ENCODE measurements at places on chromosomes 16 and 17. TPM values are rescaled to one million over a fixed set of nuclear protein-coding genes. Genes with fewer than 3 reads are reported as not detected.

The BRICD5 gene
- 4.1 TPM for total RNA-seq

The PSMD12 gene
- total RNA-seq, result 28.3 TPM

The KRTAP4-9 gene
- total RNA-seq, result not detected

The TBC1D3 gene
- total RNA-seq, result not detected

The CES3 gene
- not detected for total RNA-seq

The HSF4 gene
- 28.0 TPM for total RNA-seq

The RND2 gene
- total RNA-seq, result 3.4 TPM

The SLC9A5 gene
- 0.93 TPM for total RNA-seq

The SMIM5 gene
- total RNA-seq, result 4.0 TPM

The ALDH3A2 gene
- total RNA-seq, result 130 TPM

The ENPP7 gene
- 0.27 TPM for total RNA-seq

The KCNJ18 gene
- total RNA-seq, result not detected

The TP53TG3C gene
- total RNA-seq, result not detected

The KRTAP1-1 gene
- total RNA-seq, result not detected

The KCNJ2 gene
- 6.6 TPM for total RNA-seq

The TMEM238L gene
- total RNA-seq, result not detected

The DCXR gene
- 138 TPM for total RNA-seq

The DOC2A gene
- 0.77 TPM for total RNA-seq

The FOXK2 gene
- 50.4 TPM for total RNA-seq

The KRT24 gene
- 1.1 TPM for total RNA-seq

The NMRAL1 gene
- 44.7 TPM for total RNA-seq

The IRX5 gene
- total RNA-seq, result not detected

The CLEC18B gene
- not detected for total RNA-seq

The CCL4L2 gene
- 0.69 TPM for total RNA-seq

The ATAD5 gene
- 0.47 TPM for total RNA-seq

The DVL2 gene
- total RNA-seq, result 53.9 TPM

The LRRC36 gene
- total RNA-seq, result 0.27 TPM

The ASB16 gene
- 2.3 TPM for total RNA-seq

The EPOP gene
- total RNA-seq, result 3.5 TPM

The COX11 gene
- 104 TPM for total RNA-seq

The MT1M gene
- 10.2 TPM for total RNA-seq

The LGALS9 gene
- 8.7 TPM for total RNA-seq

The TPSB2 gene
- 110 TPM for total RNA-seq

The CCT6B gene
- 2.7 TPM for total RNA-seq

The GPRC5C gene
- 14.1 TPM for total RNA-seq

The CCR7 gene
- 0.15 TPM for total RNA-seq

The CDH5 gene
- total RNA-seq, result 16.2 TPM

The PNMT gene
- total RNA-seq, result 6.7 TPM

The TCF25 gene
- 139 TPM for total RNA-seq

The NAT9 gene
- total RNA-seq, result 22.4 TPM

The PARD6A gene
- 7.0 TPM for total RNA-seq

The EPN3 gene
- not detected for total RNA-seq

The PYY gene
- total RNA-seq, result not detected

The SCNN1B gene
- total RNA-seq, result 4.7 TPM

The TBC1D16 gene
- 30.2 TPM for total RNA-seq

The PGAP3 gene
- 9.9 TPM for total RNA-seq

The CD300E gene
- 0.58 TPM for total RNA-seq

The NPIPB6 gene
- 2.8 TPM for total RNA-seq

The PPP1R1B gene
- 7.9 TPM for total RNA-seq

The TNP2 gene
- total RNA-seq, result not detected

The TBC1D3E gene
- not detected for total RNA-seq

The TBC1D26 gene
- total RNA-seq, result 0.93 TPM
